SW 1271 (cell line): ENCODE measurements at places on chromosomes 16 and 17.

- DNase-seq = no peak
These were observed 38.2 kb downstream of the TK2 start for GRCh38 chr16:66511602-66512271.

DNA sequence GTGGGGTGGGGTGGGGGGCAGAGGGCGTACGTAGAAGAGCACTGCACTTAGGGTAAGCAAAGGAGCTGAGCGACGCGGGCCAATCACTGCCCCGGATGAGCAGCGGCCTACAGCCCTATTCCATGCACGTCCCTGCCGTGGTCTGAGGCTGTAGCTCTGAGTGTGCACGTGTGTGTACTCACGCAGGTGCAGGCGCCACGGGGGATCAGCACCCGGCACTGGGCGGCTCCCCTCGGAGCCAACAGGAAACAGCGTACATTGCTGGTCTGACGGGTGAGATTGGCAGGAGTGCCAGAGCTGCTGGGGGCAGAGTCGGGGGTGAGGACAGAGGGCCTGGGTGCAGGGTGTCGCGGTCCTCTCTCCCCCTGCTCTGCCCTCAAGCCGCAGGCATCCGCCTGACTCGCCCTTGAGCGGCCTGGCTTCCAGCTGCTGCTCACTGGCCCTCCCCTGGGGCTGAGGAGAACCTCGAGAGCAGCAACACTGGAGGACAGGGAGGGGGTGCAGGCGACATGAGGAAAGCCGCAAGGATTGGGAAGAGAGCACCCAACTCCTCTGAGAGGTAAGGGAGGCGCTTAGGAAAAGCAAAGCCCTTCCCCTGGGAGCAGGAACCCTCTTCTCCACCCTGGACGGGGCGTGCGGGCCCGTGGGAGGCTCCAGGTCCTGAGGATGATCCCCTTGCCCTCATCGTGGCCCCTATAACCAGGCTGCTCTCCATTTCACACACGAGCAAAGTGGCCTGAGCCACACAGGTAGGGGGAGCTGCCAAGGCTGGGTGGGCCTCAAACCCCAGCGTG lies 57.8 kb downstream of the ENGASE start:
- no peak for DNase-seq

DNA sequence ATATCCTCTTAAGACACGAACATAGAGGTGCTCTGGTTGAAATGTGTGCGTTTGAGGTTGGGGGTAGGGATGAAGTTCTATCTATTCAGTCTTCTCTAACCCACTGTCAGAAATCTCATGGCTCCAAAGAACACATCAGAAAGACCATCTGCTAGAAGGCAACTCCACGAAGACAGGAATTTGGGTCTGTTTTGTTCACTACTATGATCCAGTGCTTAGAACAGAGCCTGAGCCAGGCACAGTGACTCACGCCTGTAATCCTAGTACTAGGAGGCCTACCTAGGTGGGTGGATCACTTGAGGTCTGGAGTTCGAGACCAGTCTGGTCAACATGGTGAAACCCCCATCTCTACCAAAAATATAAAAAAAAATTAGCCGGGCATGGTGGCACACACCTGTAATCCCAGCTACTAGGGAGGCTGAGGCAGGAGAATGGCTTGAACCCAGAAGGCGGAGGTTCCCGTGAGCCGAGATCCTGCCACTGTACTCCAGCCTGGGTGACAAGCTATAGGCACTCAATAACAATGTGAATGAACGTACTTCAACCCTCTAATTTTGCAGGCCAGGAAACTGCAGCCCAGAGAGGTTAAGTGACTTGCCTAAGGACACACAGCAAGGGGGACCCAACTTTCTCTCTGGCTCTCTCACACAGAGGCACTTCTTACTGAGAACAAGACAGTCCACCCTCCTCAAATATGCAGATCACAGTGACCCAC lies 2.3 kb downstream of the CASKIN2 start:
- DNase-seq = no peak

DNA sequence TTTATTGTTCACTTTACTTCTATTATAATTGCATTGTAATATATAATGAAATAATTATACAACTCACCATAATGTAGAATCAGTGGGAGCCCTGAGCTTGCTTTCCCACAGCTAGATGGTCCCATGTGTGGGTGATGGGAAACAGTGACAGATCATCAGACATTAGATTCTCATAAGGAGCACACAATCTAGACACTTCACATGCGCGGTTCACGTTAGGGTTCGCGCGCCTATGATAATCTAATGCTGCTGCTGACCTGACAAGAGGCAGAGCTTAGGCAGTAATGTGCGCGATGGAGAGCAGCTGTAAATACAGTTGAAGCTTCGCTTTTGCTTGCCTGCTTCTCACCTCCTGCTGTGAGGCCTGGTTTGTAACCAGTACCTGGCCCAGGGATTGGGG lies 40.2 kb downstream of the BCAS3 start:
- no peak for DNase-seq

- no peak for DNase-seq
These were observed 6.1 kb upstream of the KRT14 start for GRCh38 chr17:41592601-41593305.

GRCh38 chr17:74250324-74250995 lies 23.6 kb upstream of the DNAI2 start:
- DNase-seq = no peak

DNA sequence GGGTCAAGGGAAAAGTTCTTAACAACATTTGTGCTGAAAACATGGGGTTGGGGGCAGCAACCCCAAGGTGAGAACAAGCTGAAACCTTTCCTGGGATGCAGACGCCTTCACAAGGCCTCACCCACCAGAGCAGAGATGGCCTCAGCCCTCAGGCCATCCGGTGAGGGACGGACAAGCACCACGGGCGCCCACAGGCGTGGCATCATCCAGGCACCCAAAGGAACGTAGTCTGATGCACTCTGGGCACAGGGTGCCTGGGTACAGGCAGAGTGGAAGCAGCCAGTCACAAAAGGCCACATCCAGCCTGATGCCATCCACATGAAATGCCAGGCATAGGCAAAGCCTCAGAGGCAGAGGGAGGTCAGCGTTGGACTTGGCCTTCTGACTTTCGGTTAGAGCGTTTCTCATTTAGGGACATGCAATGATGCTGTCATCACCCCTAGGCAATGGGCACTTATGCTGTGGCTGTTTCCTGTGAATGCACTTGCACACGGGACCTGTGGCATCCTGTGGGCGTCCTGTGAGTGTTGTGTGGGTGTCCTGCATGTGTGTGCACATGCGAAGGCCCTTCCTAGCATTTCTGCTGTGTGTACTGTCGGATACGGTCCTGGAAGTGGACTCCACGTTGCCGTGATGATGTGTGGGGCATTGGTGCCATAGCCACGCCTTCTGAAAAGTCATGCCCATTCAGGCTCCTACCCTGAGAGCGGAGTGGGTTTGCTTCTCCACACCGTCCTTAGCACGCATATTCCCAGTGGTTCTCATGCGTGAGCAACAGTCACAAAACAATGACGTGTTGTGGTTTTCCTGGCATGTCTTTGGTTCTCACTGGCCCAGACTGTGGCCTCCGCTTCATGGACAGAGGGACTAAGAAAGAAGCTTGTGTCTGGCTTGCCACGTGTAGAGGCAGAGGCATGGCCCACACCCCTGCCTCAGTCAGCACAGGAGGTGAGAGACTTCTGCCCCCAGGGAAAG lies 52.7 kb upstream of the ZNF469 start:
- DNase-seq = no peak

DNA sequence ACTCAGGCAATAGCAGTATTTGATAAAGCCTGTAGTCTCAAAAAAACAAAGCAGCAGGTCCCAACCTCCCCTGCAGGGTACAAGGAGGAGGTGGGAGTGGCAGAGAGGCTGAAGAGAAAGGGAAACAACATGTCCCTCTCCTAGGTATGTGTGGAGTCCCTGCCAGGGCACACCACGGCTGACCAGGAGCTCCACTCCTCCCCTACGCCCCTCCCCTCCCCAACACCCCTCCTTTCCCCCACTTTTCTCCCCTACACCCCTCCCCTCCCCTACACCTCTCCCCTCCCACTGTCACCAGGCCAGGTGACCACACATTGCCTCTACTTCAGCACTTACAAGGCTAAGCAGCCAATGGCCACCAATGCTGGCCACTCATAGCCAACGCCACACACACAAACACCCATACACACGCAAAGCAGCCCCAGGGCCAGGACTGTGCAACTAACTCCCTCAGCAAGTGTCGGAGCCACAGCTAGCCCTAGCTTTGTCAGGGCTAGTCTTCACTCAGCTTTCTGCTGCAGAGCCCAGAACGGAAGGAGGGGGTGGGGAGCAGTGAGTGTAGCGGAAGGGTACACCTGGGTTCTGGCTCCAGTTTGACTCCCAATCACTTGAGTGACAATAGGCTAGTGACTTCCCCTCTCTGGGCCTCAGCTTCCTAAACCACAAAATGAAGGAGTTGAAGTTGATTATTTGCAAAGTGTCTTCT lies 8.2 kb downstream of the CAVIN1 start:
- no peak for DNase-seq

GRCh38 chr16:51523400-51523799 lies 372.3 kb upstream of the SALL1 start:
- DNase-seq = no peak

DNA sequence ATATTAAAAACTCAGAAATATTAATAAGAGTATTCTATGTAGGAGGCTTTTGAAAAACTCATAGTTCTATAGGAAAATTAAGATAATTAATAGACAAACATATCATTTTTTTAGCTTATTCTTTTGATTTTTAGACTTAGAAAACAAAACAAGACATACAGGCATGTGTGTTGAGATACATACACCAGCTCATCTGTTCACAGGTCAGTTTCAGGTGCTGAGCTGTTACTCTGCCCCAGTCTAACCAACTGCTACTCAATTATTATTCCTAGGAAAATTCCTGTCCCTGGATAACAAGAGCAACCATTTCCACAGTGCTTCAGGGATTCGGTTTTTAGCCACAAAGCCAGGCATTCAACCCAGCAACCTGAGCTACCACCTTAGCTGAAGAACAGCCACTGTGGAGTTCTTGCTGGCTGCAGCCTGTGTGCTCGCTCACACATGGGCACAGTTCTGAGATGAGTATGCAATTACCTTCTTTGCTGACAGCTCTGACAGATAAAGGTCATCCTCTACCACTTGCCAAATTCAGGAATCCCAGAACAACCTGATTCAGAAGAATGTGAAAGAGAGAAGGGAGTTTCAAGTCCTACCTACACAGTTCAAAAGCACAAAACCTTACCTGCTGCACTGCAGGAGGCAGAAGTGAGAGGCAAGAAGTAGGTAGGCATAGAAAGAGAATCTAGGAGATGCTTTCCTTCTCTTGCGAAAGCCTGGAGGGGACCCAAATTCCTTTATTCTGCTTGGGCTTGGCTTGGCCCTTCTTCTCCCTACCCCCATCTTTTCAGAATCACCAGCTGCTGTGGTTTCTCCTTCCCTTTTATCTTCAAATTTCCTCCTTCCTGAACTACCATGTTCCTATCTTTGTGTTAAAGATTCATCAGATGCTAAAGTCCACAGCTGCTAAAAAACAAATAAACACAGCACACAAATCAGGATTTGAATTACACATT lies 62.7 kb downstream of the TEX2 start:
- DNase-seq = no peak

- DNase-seq = no peak
These were observed 25.8 kb upstream of the SKAP1 start for GRCh38 chr17:48455791-48456190.

GRCh38 chr17:62933501-62934385 lies 32.3 kb upstream of the TANC2 start:
- DNase-seq = no peak

- DNase-seq = no peak
These were observed 113.8 kb upstream of the TNRC6C start for GRCh38 chr17:77844681-77845080.

- no peak for DNase-seq
These were observed at the start of gene CMTM1 for GRCh38 chr16:66566051-66566901. Gene CMTM1, plus strand, starts transcription at chr16:66566439. Its CDS starts 75 bp downstream, at chr16:66566514.

- DNase-seq = no peak
These were observed 35.4 kb upstream of the ARL6IP1 start for GRCh38 chr16:18836702-18837101.

DNA sequence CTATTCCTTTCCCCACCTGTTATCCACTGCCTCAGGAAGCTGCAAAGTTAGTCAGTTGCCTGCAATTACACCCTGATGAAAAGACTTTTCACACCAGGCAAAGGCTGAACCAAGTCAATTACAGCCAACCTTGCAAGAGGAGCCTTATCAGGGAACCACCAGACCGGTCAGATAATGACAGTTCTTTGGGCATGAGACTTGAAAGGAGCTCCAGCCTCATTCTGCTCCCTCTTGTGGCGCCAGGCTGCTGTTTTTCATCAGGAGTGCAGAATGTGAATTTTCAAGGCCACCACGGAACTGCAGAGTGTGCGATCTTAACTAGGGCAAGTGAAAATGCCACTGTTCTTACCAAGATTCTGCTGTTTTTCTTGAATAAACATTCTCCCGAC lies 22.5 kb downstream of the DNAI2 start:
- DNase-seq = peak; percentile 40

DNA sequence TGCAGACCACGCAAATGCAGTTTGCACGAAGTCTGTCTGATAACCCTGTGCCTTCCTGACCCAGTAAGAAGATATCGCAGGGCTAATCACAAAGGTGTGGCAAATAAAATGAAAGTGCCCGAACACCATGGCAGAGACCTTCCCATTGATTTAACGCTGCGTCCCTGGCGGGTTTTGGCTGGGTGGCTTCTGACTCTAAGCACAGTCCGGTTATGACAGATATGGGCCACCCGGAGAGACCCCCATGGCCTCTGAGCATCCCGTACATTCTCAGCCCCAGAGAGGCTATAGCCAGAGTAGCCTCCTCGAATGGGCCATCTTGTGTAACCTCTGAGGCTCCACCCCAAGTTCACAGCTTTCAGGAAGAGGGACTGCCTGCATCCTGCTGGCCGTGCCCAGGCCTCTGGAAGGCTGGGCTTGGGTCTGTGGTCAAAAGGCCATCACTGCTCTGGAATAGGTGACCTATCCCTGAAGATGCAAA lies 5.5 kb downstream of the FOXC2 start:
- no peak for DNase-seq

GRCh38 chr16:16124438-16124837 lies 98.9 kb downstream of the ABCC6 start:
- DNase-seq = no peak

DNA sequence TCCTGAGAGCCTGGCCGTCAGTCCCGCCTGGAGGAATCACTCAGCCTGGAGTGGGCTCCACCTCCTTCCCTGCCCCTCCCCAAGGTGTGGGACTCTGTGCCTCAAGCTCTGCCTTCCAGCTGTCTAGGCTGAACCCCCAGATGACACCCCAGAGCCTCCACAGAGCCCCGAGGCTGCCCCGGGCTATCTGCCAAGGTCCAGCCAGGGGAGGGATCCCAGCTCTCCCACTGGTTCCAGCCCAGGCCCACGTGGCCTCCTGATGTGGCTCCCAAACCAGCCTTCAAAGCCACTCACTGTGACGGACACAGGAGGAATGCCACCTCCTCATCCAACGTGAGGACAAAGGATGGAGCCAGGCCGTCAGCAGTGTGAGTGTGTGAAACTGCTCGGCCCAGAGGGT lies 45.6 kb upstream of the ENPP7 start:
- no peak for DNase-seq
